ENCODE measurements at places on chromosomes 7 and 10. TPM values are rescaled to one million over a fixed set of nuclear protein-coding genes. Genes with fewer than 3 reads are reported as not detected.

The NRAP gene
- 0.06 TPM for total RNA-seq

The TES gene
- total RNA-seq: 94.0 TPM

- no peak for DNase-seq
Measured at GRCh38 chr10:79379512-79380124, 32.3 kb downstream of the PPIF start.

The CDC14C gene
- total RNA-seq: not detected

The SUN3 gene
- total RNA-seq: not detected

DNA sequence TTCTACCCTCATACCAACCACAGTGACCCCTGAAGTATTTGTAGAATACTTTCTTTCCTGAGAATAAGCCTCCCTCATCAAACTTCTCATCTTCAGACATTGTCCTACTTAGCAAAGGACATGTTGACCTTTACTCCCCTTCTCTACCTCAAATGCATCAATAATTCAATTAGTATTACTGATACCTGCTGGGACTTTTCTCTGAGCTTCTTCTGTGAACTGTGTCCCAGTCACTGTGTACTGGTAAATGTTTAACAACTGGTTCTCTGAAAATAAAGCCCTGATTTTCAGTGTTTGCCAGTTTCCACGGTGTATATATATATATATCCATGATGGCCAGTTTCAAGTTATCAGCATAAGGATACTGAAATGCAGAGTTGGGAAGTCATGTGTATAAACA, 12.2 kb downstream of the PANK1 start:
- DNase-seq: no peak

Data from upper lobe of right lung (tissue), 1 donor.